ENCODE measurements at places on chromosomes 1 and 21.

- DNase-seq: no peak
Observed at GRCh38 chr1:199691540-199691939, 336.0 kb upstream of the NR5A2 start.

DNA sequence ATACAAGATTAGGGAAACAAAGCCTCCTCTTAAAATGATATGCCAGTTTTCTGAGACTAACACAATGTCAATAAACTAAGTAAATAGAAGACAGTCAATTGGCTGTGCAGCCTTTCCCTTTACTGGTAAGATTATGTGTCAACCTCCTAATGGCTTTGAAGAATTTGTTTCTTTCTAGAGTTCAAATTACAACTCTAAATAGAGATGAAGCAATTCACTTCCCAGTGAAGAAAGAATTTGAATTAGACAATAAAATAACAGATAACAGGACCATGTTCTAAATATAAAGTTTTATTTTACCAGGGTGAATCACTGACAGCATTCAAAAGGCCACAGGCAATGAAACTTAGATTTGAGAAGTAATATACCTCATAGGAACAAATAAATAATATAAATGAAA, 680.3 kb downstream of the PLA2G4A start:
- no peak for DNase-seq

- no peak for DNase-seq
Observed at GRCh38 chr1:69976896-69977295, 228.5 kb downstream of the LRRC40 start.

- no peak for DNase-seq
Observed at GRCh38 chr21:22062472-22063139, 1064.4 kb downstream of the NCAM2 start.

GRCh38 chr1:220227393-220227792, 44.9 kb downstream of the RAB3GAP2 start:
- DNase-seq: no peak

DNA sequence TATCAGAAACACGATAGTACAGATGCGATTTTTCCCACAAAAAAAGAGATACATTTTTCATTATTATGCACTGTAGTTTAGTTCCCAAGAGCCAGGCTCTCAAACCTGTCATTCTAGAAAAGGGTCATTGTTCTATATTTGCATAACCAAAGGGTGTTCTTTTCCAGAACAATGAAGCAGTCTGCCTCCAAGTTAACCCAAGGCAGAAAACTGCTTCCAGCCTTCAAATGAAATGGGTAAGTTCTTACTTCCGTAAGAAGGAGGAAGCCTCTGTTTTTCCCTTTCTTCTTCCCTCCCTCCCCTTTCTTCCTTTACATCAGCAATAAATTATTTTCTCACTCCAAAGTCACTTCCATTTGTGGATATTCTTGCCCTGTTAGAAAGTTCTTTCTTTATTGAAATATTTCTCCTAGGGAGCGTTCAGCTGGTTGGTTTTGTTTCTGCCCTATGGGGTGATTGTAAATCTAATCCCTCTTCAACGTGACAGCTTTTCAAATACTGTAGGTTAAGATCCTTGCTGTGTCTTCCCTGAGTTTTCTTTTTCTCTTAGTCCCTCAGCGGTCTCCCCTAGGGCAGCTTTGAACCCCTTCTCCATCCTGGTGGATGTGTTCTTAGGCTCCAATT, 77.3 kb upstream of the PTGFRN start:
- no peak for DNase-seq

GRCh38 chr1:207274882-207275281, 46.6 kb upstream of the CD55 start:
- DNase-seq: no peak

- DNase-seq: no peak
Observed at GRCh38 chr1:59055908-59056719, 240.8 kb upstream of the FGGY start.
